CD4-positive, alpha-beta T cell treated with Interleukin-17A for 4 hours (primary cell): ENCODE measurements at places on chromosomes 6 and 20.

DNA sequence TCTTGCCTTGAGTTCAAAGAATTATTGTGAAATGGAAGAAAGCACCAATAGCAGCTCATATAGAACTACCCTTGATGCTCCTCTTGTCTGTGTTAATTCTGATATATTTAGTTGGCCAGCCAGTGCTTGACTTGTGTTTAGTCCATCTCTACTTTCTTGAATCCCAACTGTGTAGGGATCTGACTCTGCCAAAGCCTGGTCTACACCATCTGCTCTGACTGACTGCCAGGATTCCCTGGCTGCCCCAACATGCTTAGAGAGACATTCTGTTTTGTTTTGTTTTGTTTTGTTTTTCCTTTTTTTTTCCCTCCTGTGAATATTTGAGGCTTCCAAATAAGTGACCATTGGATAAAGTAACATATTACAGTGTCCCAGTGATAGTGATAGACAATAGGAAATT, 953.7 kb upstream of the MANEA start:
- no peak for DNase-seq

DNA sequence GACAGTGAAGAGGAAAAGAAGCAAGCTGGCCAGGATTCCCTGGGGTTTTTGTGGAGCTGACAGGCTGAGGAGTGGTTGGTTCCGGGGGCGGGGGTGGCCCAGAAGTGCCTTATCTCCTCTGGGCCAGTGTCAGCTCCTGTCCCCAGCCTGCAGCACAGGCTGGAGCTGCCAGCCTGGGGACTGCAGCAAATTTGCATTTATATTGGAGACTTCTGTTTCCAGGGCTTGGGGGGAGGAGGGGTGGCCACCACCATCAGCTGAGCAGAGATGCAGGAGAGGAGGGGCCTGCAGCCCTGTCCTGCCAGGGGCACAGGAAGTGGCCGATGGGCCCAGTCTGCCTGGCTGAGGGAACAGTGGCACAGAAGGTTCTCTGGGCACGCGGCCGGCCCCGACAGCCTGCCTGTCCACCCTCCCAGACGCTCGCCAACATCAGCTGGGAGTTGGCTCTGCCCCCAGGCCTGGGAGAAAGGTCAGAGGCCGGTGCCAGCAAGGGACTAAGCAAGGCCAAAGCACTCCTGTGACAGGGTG, 24.3 kb upstream of the SCRT2 start:
- DNase-seq, result no peak

- DNase-seq, result no peak
These were observed 362.2 kb downstream of the C6orf118 start for GRCh38 chr6:164947164-164947563.

DNA sequence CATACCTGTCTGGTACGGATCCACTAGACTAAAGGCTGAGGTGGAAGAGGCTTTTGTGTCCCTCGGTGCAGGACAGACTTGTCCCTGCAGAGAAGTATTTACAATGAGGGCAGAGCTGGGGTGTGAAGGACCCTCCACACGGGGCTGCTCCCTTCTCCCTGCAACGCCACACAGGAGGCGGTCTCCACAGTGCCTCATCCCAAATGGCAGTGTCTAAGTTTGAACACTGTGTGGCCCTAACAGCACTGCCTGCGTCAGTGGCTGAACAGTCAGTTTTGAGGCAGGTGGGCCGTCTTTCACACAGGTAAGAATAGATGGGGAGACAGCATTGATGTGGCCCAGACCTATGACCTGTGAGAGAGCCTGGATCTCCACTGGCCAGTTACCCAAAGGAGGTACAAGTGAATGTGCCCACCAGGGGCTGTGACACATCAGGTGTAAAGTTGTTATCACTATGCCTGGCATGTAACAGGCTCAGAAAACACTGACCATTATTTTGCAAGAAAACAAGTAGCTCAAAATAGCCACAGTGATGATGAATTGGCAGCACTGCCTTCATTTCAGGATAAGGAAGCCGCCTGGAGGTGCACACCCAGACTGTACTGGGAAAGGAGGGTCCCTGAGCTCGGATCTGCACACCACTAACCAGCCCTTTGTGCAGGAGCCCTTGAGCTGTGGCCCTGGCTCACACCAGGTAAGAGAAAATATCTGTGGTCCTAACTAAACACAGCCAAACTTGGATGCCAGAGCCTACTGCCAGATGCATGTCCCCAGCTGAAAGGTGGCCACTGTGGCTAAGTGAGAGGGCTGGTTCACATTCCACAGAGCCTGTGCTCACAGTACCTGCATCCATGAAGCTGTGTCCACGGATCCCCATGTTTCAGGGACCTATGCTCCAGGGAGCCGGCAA, 246.7 kb downstream of the DLL1 start:
- no peak for DNase-seq

- no peak for DNase-seq
These were observed 8.3 kb downstream of the ELOVL2 start for GRCh38 chr6:11035616-11036350.

DNA sequence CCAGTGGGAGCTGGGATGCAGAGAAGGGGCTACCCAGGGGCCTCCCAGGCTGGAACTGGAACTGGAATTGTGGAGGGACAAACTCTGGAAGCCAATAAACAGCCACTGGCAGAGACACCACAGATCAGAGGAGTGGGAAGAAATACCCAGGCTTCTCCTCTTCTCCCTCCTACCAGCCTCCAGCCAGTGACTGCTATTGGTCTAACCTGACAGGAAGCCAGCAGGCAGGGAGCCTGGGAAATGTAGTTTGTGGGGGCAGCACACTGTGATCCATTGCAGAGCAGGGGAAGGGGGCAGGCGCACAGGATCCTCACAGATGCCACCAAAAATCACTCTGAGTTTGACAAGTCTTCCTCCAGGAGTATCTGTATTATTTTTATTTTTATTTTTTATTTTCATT, 12.1 kb upstream of the MLN start:
- no peak for DNase-seq

- DNase-seq, result no peak
These were observed 282.8 kb upstream of the FOXQ1 start for GRCh38 chr6:1029141-1029540.

DNA sequence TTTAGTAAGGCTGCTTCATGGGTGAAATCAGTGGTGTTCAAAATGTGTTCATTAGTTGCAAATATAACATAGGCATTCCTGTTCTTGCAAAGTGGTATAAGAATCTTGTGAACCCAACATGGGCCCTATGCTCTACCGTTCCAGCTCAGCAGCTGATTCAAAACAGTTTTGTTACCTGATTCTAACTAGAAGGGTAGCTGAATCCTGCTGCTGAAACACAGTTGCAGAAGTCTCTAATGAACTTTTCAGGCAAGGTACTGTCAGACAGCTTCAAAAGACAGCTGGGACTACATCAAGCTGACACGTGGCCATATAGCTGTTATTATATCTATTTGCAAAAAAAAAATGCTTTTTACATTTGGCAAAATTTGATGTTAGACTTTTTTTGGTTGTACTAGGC, 22.7 kb downstream of the THEMIS start:
- no peak for DNase-seq

DNA sequence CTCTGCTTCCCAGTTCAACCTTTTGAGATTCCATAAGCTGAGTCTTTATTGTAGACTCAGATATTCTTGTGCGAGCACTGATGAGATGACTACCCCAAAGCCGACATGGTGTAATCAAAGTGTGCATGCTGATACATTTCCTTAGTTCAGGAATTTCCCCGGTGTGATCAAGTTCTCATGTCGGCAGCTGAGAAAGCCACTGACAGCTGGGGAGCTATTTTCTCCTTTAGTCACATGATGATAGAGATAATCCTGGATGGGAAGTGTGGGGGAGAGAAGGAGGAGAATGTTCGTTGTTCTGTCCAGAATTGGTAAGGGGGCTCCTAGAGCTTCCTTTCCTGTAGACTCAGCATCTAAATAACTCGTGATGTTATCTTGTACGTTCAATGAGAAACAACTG, 7.7 kb upstream of the CAP2 start:
- DNase-seq, result no peak

GRCh38 chr20:1489325-1489724, 1.9 kb downstream of the SIRPB2 start:
- DNase-seq, result no peak

GRCh38 chr6:121393731-121394505, 41.5 kb upstream of the GJA1 start:
- no peak for DNase-seq

- DNase-seq, result no peak
These were observed 35.6 kb upstream of the NKX2-4 start for GRCh38 chr20:21432911-21433310.

- no peak for DNase-seq
These were observed 129.7 kb downstream of the SLC22A3 start for GRCh38 chr6:160477901-160478300.

DNA sequence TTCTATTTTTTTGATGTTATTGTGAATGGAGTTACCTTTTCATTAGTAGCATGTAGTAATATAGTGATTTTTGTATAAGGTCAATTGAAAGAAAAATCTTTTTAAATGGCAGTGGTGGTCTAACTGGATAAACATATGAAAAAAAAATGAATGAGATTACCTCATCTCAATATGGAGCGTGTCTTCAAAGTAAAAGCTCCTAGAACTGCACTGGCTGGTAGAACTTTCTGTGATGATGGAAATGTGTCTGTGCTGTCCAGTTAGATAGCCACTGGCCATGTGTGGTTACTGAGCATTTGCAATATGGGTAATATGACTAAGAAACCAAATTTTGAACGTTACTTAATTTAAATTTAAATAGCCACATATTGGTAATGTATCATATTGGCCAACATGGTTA, 44.1 kb downstream of the MRAP2 start:
- DNase-seq, result no peak

GRCh38 chr20:54138427-54138826, 35.4 kb downstream of the CYP24A1 start:
- no peak for DNase-seq

DNA sequence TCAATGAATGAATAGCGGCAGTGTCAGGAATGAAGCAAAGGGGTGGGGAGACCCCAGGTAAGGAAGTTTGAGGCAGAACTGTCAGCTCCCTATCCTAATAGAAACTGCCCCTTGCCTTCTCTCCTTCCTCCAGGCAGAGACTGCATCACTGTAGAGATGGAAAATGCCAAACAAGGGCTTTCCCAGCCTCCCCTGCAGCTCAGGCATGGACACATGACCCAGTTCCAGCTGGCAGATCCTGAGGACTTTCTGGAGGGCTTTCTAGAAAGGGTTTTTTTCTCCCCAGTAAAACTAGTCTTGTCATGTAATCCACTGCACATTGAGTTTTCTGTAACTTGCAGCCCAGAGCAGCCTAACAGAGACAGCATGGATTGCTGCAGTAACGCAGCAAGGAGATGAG, 17.9 kb upstream of the PNPLA1 start:
- DNase-seq, result no peak

- no peak for DNase-seq
These were observed 90.4 kb downstream of the NFATC2 start for GRCh38 chr20:51452091-51452613.

DNA sequence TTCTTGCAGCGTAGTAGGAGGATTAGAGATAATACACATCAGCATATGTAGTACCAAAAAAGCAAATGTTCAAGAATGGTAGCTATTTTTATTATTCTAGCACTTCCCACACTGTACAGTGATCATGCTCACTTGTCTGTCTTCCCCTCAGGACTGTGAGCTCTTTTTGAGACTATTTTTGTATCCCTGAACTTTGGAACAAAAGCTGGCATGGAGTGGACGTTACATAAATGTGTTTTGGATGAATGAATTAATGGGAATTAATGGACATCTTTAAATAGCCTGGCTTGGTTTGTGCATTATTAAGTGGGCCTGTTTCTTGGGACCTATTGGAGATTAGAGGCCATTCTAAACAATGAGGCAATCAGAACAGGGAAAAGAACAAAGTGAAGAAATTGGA, 243.7 kb downstream of the CD83 start:
- no peak for DNase-seq

DNA sequence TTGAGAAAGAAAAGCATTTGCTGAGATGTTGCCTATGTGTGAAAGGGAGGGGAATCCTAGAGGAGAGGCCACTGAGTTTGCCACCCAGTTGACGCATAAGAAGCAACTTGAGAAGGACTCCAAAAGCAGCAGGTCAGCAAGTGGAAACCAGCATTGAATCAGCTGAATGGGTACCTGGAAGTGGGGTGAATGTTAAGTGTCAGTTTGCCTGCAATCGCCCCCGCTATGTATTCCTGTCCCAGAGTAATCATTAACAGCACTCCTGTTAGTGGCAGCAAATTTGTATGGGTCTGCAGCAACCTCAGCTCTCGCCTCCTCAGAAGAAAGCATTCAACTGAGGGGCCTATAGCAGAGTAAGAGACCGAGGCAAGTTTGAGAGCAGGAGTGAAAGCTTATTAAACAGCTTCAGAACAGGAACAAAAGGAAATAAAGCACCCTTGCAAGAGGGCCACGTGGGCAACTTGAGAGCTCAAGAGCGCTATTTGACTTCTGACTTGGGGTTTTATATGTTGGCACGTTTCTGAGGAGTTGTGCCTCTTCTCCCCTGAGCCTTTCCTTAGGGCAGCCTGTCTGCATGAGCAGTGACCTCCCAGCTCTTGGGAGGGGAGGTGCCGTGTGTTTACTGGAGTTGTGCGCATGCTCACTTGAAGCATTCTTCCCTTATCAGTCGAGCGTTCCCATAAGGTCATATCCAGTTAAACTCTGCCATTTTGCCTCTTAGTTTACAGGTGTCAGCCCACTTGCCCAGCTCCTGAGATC, 122.6 kb upstream of the PHACTR1 start:
- no peak for DNase-seq
